ENCODE measurements at places on chromosomes 2 and 18.

DNA sequence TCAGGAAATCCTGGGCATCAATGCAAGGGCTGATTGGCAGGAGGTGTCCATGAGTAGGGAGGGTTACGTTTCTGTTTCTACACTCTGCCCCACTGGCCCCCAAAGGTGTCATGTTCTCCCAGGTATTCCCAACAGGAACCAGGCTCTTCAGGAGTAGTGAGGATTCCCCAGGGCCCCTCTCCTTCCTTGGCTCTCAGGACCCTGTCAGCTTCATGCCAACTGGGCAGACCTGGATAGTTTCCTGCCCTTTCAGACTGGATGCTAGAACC, 480.6 kb upstream of the HS6ST1 start:
- DNase-seq, result no peak

- DNase-seq, result no peak
Measured at GRCh38 chr2:159144776-159145614, 141.5 kb downstream of the WDSUB1 start.

GRCh38 chr2:8661235-8661634, 20.6 kb upstream of the ID2 start:
- no peak for DNase-seq

DNA sequence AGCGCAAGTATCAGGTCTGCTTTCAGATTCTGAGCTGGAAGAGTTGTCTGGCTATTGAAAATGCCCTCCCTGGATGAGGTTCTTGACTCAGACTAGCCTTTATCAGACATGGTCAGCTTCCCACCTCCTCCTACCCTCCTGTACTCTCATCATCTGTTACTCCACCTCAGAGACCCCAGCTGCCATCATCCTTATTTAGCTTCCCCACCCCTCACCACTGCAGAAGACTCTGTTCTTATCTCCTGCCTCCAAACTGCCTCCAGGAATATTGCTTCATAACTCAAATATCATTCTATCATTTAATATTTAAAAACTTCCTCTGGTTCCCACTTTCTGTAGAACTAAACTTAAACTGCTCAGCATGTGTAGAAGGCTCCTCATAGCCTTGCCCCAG, 31.1 kb upstream of the PPP3R1 start:
- DNase-seq, result no peak

DNA sequence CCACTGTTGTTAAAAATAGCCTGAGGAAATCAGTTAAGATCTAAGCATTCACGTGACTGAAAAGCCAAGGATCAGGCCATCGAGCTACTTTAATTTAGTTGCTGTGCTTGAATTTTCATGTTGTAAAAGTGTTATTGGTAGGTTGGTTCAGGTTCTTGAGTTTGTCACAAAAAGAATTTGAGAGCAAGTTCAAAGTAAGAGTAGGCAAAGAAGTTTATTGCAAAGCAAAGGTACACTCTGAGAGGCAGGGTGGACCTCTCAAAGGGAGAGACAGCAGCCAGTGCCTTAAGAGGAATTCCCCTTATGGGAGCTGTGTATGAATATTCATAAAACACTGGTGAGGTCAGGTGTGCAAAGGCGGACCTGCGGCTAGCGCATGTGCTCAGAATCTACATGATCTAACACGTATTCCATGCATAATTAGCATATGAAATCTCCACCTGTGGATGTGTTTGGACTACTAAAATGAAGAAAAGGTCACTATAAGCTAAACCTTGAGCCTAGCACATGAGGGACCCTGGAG, 236.5 kb downstream of the NDUFA10 start:
- no peak for DNase-seq

Data from stimulated activated CD8-positive, alpha-beta memory T cell treated with anti-CD3 and anti-CD28 coated beads, Interleukin-7, amount 100 ng/mL, for 48 hours (primary cell).